ENCODE measurements at places on chromosomes 7 and 10.

DNA sequence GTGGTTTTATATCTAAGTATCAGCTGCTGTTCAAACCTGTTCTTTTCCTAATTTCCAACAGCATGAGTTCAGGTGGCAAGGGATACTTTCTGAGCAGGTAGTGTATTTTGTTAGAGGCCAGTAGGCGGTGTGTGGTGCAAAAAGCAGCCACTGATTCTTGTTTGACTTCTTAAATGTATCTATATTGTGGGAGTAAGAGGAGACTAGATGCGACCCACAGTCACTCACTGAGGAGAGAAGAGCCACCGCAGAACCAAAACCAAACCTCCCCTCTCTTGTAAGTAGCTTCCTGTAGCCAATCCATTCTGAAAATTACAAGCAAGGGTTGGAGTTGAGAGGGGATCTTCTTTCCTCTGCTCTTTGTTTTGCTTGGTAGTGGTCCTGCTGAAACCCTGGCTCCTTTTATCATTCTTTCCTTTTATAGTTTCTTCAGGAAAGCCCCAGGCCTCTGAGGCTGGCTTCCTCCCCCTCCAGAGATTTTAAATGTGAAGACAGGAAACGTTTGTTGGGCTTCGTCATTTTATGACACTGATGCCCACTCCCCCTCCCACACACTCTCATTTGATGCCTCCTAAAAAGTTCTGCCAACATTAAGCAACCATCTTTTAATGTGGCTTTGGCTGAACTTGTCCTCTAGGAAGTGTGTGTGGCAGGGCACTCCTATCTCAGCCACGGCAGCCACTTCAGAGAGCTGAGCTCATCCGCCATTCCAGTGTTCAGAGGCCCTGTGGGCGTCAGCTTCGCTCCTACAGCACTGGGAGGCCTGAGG, 566.0 kb downstream of the SUGCT start:
- DNase-seq, result no peak

- DNase-seq, result no peak
Observed at GRCh38 chr10:71255808-71256660, 43.7 kb downstream of the UNC5B start.

DNA sequence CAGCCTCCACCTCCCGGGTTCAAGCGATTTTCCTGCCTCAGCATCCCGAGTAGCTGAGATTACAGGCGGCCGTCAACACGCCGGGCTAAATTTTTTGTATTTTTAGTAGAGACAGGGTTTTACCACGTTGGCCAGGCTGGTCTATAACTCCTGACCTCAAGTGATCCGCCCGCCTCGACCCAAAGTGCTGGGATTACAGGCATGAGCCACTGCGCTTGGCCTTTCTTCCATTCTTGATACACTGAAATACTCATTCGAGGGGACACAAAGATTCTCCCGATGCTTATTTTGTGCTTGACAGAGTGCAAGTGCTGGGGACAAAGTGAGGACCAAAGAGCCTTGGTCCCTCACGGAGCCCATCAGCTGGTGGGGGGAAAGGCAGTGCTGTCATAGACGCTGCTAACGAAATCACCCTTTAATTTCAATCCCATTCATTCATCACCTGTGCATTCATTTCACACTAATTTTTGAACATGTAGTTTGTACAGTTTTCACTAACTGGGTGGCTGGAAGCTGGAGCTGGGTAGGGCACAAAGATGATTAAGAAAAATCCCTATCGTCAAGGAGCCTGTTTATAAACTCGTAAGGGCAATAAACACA, 621 bp upstream of the FAM133B start:
- no peak for DNase-seq

GRCh38 chr10:89158446-89158845, 48.7 kb downstream of the CH25H start:
- no peak for DNase-seq

DNA sequence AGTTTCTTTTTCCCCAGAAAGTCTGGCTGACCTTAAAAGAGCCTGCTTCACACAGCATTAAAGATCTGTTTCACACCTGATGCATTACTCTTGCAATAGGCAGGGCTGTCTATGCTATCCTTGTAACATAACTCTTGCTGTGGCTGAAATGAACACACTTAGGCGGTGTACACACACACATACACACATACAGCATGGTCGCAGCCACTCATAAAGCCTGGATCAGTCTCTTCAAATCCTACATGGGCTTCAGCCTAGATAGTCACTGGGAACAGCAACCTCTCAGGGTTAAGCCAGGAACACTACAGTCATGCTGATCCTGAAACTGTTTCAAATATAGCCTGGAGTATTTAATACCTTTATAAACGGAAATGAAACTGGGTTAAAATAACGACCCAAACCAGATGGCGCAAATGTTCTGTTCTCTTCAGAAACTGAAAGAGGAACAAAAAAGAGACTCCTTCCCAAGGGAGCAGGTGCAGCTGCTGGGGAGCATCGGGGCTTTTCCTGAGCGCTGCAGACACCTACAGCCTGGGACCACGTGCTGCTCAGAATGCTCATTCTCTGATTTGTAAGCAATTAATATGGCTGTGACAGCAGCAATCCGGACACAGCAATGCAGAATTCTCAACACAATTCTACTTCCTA, 61.0 kb upstream of the SFMBT2 start:
- no peak for DNase-seq

- no peak for DNase-seq
Observed at GRCh38 chr10:86536294-86536861, 14.8 kb upstream of the WAPL start.

DNA sequence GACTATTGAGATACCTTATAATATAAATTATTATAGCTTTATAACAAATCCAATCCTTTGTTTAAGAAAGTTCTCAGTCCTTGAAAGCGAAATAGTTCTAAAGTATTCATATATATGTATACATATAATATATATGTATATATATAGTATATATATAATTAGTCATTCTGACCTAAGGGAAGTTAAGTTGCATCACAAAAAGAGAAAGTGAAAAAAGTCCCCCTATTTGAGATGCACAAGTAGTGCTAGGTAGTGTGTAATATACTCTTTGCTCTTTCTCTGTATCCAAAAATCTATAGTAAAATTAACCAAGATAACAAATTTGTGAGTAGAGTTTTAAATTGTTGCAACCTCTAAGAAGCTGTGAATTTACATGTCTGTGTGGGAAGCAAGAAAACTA, 13.3 kb upstream of the IFIT1B start:
- no peak for DNase-seq

- no peak for DNase-seq
Observed at GRCh38 chr10:132675031-132675740, 110.8 kb downstream of the NKX6-2 start.

DNA sequence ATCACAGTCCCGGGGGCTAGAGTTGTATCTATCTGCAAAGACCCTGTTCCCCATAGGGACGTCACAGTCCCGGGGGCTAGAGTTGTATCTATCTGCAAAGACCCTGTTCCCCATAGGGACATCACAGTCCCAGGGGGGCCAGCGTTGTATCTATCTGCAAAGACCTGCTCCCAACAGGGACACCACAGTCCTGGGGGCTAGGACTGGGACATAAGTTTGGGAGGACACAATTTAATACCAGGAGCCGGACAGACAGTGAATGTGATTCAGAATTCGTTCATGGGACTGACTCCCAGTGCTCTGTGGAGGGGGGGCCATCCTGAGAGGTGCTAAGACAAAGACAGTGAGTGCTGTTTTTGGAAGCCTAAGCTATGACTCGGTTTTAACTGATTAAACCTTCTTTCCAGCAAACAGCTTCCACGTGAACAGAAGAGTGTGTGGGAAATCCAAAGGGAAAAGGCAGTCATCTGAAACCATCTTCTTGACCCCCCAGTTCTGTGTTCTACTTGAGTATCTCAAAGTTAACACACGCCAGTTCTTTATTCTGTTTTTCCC, 153.0 kb downstream of the DIP2C start:
- DNase-seq, result no peak

GRCh38 chr7:15292138-15292537, 269.7 kb downstream of the AGMO start:
- no peak for DNase-seq

- no peak for DNase-seq
Observed at GRCh38 chr7:21318916-21319270, 109.0 kb upstream of the SP4 start.

- DNase-seq, result no peak
Observed at GRCh38 chr7:27303026-27303425, 60.4 kb downstream of the EVX1 start.

DNA sequence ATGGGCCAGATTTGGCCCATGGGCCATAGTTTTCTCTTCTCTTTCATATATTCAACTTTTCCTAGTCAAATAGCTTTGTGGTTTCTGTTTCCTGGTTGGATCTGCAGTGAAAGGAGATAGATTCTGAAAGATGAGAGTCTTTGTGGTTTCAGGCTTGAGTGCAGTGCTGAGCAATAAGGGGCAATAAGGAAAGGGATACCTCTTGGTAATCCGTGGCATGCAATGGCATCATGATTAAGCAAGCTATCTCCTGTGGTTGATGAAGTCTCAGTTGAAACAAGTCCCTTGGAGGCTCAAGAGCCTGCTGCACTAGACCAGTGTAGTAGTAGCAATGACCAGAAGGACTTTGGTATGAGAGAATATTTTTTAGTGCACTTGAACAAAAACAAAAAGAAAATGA, 187.7 kb upstream of the CNTNAP2 start:
- no peak for DNase-seq

GRCh38 chr7:142961973-142962926, at the start of gene KEL:
Gene KEL, minus strand, starts transcription at chr7:142962363. Its CDS starts 157 bp downstream, at chr7:142962206.
- DNase-seq, result no peak

GRCh38 chr7:4729266-4729665, 46.2 kb upstream of the AP5Z1 start:
- DNase-seq, result no peak

- DNase-seq, result no peak
Observed at GRCh38 chr7:101108330-101108857, 18.5 kb upstream of the SERPINE1 start.

DNA sequence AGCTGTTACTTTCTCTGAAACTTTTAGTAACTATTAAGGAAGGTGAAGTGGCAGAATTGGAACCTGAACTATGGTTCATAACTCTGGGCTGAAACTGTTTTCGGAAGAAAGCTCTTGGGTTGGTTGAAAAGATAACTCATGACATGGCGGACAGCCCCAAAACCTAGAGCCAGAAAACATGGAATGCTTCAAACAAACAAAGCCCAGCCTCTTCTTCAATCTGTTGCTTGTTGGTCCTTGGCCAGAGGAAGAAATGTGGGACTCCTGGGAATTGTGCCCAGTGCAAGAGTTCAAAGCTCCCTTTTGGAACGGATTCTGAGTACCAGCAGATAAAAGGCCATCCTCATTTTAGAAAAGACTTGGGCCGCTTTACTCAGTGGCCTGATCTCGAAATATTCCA, 52.9 kb upstream of the CACNB2 start:
- DNase-seq, result no peak

DNA sequence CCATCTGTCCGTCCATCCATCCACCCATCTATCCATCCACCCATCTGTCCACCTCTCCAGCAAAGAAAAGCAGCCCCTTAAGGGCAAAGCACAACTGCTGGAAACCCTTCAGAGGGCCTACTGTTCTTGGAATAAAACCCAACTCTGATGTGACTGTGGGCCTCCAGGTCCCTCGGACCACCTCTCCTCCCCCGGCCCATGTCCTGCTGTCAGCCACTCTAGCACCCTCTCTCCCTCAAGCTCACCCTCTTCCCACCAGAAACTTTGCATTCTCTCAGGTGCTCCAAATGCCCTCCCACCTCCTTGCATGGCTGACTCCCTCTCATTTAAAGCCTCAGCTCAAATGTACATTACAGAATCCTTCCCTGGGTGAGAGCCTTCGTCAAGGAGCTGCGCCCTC, 110.3 kb downstream of the ARHGAP22 start:
- no peak for DNase-seq

DNA sequence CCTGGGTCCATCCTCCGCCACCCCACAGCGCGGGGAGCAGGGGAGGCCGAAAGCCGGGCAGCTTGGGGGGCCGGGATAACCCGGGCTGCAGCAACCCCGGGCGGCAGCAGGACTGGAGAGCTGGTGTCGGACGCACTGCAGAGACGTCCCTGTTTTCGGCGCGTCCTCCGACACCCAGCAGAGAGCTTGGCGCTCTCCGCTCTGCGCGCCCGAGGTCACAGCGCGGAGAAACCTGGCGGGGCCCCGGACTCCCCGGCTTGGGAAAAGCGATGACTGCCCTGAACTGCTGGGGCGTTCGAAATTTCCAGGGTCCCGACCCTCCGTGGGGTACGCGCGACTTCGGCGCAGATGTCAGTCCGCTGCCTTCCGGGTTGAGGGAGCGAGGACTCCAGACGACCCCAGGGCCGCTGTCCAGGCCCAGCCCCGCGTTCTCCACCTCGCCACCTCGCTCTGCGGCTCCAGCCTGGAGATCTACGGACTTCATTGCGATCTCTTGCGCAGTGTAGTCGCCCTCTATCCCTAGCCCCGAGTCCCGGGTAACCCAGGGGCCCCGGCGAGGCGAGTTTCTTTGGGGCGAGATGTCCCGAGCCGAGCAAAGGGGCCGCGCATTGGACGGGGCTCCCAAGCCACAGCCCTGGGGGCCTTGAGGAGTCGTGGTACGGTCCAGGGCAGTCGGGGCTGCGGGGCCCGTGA, 617 bp upstream of the FOXI2 start:
- no peak for DNase-seq

GRCh38 chr7:146090023-146090645, 26.5 kb upstream of the CNTNAP2 start:
- no peak for DNase-seq

DNA sequence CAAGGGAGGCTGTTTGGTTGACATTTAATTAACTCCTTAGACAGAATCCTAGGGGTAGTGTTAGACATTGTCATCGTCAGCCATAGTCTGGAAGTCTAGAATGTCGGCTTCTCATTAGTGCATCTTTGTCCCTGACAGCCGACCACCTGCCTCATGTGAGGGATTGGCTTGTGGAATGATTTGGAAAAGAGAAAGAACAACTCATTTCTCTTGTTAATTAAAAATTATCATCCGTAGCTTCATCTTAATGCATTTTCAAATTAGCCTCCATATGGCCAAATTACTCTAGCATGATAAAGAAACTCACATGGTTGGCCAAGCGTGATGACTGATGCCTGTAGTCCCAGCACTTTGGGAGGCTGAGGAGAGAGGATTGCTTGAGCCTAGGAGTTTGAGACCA, 97.7 kb upstream of the PARD3 start:
- no peak for DNase-seq

GRCh38 chr10:12350167-12350872, 973 bp downstream of the CAMK1D start:
- no peak for DNase-seq

DNA sequence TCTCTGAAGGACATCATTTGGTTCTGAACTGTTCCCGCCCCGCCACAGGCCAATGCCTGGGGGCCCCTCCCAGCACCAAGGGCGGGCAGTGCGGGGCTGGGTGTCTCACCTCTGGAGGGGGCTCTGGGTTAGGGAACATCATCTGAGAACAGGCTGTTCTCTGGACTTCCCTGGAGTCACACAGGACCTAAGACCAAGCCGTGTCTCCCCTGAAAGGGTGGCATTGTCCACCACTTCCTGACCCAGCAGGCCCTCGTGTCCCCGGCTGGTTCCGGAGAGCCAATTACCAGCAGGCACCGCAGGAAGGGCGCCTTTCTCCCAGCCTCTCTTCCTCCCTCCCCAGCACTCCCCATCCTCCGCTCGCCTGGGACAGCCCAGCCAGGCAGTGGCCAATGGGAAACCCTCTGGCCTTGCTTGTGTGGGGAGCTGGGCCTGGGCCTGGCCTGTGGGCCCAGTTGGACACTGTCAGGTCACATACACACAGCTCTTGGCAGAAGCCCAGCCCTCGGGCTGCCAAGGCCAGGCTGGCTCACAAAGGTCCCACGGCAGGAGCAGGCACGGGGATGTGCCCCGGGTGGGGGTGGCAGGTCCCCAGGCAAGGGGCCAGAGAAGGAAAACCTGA, 119.5 kb downstream of the SPDYE5 start:
- no peak for DNase-seq
